ENCODE measurements at places on chromosomes 7 and 10.

DNA sequence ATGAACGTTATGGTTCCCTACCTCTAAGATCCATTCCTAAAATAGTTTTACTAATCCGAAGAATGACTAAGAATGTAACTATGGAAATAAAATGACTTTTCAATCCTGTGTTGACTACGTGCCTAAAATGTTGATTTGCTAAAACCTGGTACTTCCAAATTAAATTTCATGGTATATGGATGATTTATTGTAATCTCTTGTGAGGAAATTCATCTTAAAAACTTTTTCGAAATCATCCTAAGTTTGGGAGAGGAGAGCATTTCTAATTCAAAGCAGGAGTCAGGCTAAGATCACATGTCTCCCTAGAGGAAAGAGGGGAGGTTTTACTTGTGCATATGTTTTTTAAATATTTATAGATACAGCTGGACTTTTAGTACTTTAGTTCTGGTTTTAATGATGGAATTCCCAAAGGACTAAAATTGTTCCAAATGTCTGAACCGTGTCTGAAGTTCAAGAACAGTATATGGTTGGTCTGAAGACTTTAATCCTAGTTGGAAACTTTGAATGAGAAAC lies 483.9 kb downstream of the AUTS2 start:
- no peak for DNase-seq

DNA sequence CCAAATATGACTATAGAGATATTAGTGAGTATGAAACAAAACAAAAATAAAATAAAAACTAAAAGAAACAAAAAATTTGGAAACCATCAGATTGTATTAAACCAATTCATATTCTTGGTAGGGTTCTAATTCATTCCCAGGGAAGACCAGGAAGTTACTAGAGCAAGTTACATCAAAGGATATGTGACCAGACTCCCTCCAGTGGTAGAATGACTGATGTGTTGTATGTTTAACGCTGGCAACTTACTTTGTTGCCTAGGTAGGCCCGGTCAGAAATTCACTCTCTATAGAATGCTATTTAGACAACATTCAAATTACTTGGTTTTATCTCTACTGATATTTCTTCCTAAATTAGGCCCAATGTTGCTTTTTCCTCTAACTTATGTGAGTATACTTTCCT lies 5.2 kb downstream of the PHYHIPL start:
- DNase-seq: no peak

DNA sequence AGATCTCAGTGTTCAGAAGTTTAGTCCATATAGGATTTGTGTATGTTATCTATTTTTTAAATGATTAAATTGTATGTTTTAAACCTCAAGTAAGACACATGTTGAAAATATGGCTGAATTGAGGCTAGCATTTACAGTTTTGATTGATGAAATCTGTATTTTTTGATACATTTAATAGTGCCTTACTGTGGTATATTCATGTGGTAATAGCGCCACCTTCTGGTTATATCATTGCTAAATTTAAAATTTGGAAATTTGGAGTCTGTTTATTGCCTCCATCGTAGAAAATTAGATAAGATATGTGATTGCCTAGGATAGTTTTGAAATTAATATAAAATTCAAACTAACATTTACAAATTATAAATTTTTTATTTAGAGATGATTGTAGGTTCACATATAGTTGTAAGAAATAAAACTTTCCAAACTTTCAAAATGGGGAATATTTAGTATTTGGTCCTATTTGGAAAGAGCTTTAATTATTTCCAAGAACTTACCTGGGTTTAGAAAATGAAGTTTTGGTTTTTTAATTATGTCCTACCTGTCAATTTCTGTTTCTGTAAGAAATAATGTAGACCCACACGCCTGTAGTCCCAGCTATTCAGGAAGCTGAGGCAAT lies 19.1 kb upstream of the ARMS2 start:
- no peak for DNase-seq

DNA sequence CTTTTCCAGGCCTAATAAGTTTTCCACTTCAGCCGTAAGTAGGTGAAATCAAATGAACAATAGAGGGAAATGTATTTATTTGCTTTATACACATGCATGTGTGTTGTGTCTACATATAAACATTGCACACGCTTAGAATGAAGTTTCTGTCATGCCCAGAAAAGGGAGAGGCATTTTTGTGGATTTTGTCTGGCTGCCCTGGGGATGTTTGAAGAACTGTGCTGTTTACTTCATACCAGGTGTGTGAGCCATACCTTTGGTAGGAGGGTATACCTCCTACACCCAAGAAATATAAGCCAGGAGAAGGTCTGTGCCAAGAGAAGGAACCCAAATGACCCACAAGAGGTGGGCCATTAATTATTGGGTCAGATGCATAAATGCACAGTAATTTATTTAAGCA lies 12.8 kb downstream of the GATAD1 start:
- no peak for DNase-seq

GRCh38 chr7:69951458-69951857 lies 353.2 kb downstream of the AUTS2 start:
- DNase-seq: no peak

DNA sequence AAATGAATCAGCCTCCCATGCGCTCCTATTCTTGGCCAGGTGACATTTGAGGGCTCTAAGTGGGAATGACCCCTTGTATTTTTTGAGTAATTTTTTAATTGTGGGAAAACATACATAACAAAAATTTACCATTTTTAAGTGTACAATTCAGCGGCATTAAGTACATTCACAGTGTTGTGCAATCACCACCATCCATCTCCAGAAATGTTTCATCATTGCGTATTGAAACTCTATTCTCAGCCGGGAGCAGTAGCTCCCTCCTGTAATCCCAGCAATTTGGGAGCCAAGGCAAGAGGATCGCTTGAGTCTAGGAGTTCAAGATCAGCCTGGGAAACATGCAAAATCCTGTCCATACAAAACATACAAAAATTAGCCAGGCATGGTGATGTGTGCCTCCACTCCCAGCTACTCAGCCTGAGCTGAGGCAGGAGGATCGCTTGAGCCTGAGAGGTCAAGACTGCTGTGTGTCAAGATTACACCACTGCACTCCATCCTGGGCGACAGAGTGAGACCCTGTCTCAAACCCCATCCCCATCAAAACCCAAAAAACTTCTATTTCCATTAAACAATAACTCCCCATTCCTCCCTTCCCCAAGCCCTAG lies 2.5 kb downstream of the ANTXRL start:
- DNase-seq: no peak

DNA sequence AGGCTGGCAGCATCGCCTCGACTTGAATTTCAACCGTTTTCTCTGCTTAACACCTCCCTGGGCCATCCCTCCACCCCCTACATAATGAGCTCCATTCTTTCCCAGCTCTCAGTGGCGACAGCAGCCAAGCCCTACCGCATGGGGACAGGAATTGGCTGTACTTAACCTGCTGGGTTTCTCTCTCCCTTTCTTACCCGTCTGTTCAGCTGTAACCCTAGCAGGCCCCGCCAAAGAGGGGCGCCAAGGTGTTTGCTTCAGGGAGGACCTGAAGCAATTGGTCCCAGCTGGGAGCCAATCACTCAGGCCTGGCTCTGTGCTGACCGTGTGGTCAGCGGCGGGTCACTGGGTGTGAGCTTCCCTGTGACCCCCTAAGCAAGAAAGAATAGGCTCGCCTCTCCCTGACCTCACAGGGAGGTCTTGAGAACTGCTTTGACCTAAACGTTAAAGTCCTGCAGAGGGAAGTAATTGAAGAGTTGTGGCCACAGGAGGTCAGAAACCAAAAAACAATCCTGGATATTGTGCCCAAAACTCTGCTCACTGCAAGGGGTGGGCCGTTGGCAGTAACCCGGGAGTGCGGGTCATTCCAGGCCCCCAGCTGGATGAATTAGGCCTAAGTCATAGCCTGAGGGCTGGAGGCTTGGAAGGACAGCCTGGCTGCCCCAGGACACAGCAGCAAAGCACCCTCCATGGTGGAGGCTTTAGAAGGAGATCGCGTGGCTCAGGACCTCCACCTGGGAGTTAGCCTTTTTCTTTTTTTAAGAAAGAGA lies 114.6 kb downstream of the ITIH5 start:
- DNase-seq: no peak

DNA sequence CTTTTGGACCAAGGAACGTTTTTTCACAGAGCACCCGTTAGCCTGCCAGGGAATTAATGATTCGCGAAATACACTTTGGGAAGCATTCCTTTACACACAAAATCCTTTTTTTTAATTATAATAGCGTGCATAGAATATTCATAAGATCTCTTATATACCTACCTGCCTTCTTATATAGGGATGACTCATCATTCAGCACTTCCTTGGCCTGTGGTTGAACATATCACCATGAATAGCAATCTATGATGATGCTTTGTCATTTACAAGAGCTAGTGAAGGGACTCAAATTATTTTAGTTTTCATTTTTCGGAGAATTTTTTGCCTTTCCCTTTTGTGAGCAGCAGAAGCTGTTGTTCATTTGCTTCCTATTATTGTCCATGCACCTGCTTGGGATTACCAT lies 97.0 kb downstream of the CDH23 start:
- no peak for DNase-seq

- no peak for DNase-seq
These were observed 608.0 kb upstream of the NRP1 start for GRCh38 chr10:33942508-33942907.

GRCh38 chr7:100352984-100353684 lies 4.8 kb upstream of the PILRB start:
- no peak for DNase-seq

DNA sequence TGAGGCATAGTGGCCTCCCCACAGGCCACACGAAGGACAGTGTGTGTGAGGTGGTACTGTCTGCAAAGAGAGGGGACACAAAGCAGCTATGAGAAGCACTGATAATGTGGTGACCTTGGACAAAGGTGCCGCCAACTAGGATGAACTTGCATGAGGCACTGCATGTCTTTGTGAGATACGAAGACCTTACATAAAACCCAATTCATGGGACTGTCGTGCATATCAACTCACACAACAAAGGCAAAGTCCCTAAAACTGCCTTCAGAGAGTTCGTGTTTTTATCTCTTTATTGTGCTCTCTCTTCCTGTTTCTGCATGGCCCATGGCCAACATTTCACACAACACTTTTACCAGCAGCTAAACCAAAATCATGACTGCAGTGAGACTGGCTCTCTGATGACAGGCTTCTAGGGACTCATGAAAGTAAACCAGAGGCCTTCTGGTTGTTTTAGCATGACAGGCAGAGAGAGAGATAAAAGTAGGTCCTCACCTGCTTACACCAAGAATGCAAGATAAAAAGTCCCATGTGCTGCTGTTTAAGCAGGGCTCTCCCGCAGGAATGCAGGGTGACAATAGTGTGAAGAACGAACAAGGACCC lies 347.8 kb downstream of the ELMO1 start:
- DNase-seq: no peak

DNA sequence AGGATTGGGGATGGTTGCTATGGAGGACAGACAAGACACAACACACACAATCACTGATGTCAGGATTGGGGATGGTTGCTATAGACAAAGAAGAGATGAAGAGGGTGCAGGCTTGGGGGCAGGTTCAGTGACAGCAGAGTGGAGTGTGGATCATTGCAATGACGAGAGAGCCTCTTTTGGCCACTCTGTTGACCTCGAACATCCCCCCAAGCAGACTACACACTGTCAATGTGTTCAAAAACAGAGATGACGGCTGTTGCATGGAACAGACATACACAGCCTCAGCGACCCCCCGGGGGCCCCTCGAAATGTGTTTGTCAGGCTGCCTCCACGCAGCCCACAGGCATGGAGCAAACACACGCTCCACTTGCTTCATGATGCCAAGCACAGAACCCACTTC lies 133.0 kb downstream of the PTPRN2 start:
- DNase-seq: no peak

- no peak for DNase-seq
These were observed 43.9 kb upstream of the GRB10 start for GRCh38 chr7:50826371-50827172.

- DNase-seq: no peak
These were observed 101.0 kb downstream of the SVIL start for GRCh38 chr10:29533696-29534285.

DNA sequence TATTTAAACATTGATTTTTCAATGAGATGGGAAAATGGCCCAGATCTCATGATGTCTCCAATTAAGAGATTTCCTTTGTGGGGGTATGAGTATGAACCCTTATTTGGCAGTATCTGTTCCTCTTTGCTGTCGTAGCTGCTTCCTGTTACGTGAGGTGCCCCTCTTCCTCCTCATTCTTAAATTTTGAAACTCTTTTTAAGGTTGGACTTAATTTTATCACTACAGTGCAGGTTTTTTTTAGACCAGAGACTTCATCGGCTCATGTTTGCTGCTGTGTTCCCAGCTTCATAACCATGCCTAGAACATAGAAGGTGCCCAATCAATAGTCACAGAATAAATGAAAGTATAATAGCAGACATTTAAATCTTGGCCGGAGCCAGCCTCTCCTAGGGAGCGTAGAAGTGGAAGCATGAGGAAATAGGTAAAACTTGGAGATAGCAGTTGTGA lies 2.4 kb downstream of the MIOS start:
- no peak for DNase-seq

GRCh38 chr7:117950601-117951260 lies 77.5 kb upstream of the CTTNBP2 start:
- no peak for DNase-seq

DNA sequence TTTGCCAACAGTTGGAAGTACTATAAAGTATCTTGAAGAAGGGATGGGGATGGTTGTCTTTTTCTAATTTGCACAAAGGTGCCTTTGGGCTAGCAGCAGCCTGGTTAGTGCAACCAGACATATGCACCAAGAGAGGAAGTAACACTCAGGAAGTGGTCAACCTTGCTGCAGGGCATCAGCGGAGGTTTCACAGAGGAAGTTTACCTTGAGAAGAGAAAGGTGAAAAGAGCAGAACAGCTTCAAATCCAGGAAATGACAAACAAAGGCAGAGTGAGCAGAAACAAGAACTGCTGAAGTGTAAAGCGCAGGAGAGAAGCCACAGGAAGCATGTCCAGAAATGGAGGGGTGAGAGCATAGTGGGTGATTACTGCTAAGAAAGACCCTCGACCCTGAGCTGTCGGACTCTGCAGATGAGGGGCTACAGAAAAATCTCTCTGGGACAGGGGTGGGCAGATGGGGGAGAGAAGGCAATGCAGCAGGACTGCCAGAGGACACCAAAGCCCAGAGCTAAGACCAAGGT lies 66.9 kb downstream of the STK17A start:
- DNase-seq: peak; percentile 65

DNA sequence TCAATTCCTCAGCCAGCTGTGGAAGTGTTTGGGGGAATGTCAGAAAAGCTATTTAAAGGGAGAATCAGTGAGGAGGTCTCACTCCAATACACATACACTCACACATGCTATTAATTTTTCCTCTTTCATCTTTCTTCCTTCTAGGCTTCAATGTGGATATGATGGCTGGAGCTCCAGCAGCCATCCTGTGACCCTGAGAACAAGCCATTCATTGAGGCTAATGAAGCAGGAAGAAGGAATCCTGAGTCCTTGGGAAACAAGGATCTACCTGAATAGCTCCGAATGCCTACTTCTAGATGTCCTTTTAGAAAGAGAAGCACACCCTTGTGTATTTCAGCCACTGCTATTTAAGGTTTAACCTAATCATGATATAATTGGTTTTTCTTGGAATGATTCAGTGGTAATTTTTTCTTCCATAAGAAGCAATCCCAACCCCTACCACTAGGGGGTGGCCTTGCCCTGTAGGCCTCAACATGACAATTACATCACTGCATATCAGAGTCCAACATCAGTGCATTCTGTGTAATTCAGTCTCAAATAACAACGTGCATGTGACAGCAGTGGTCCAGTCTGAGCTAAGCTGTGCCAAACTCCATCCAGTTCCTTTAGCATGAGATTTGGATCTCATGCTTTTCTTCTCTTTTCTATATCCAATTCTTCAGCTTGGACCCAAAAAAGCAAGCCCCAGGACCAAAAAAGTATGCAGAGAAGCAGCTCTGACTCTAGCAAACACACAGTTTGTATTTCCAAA lies 85.3 kb upstream of the ANKRD1 start:
- DNase-seq: peak; percentile 81

All from DND-41 (cell line).